NCI-H2081 treated with DMSO at 0.1 percent for 48 hours (cell line): ENCODE measurements at places on chromosomes 1 and 21.
A peak's percentile ranks its signal among the peaks of the same experiment; 100 is the strongest.

DNA sequence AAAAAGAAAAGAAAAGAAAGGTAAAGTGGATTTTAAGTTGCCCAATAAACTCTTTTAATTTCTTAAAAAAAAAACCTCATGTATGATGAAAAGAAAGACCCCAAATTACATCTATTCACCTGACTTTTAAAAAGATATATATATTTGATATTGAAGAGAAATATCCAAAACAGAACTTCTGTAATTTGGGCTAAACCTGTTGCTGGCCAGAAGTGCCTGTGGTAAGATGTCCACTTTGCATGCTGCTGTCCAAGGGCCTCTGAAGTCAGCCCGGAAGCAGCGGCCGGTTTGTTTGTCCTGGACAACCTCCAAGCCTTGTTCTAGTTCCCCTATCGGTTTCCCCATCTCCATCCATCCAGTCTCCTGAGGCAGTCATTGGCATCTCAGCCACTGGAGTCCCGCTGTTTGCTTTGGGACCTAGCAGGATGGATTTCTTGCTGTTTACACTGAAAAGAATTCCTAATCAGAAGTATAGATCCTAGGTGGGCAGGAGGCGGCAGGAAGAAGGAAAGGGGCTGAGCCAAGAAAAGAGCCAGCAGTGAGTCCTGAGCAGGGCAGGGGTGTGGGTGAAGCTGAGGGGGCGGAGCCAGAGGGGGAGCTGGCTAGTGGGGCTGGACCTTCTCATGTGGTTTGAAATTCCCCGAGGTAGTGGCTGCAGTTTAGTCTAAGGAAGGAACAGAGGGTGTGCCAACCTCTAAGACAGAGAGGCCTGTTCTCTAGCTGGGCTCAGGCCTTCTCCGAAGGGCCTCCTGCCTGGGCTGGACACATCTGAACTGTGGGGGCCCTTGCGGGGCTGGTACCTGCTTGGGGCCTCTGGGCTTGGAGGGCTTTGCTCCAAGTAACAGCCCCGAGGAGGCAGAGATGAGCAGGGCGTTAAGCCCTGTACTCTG lies 3.3 kb downstream of the NCMAP start:
- no peak for DNase-seq

DNA sequence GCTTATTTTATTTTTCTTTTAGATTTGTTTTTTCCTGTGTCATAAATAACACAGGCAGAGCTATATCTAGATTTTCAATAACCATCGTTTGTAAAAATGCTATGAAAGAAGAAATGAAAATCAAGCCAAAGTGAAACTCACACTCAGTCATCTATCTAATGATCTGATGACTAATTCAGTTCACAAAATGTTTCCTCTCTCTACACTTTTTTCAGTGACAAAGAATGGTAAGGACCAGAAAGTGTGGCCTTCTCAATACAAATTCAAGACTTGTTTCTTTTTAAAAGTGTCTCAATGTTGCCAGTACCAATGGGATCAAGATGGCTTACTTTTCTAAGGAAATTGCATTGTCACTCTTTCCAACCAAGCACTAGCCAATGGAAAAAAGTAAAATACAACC lies 282.8 kb upstream of the PKN2 start:
- no peak for DNase-seq

DNA sequence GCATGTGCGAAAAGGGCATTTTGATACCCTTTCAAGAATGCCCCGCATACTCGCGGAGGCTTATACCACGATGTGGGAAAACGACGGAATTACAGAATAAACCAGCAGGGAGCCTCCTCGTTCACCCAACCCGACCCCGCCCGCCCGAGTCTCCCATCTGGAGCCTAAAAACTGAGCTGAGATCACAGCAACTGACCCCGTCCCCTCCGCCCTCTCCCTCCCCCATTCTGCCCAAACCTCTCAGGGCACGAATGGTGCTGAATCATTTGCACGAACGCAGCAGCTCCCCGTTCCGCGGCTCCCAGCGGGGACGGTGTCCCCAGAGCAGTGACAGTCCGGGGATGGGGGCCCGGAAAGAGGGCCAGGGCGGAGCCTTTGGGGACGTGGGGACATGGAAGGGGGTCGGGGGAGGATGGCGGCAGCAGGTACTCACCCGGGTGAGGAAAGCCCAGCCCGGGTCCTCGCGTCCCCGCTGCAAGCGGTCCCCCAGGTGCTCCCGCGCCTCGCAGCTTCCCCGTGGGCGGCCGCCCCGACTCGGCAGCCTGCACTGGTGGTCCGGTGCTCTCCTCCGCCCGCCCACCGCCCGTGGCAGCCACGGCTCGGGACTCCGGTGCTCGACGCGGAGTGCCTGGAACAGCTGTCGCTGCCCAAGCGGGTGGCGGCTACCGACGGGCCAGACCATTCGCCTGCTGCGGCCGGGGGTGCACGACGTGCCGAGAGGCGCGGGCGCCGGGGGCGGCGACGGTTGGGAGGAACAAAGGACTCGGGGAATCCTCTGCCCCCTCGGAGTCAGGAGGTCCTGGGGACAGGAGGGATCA lies at the start of gene TTLL7:
TTLL7 (minus strand) TSS at position 635 of the 818 bp plus-strand sequence. CDS start 46,921 bp downstream, outside the sequence.
- DNase-seq, result peak; percentile 74

- DNase-seq, result no peak
Observed at GRCh38 chr1:175758601-175759000, 15.2 kb upstream of the TNR start.

DNA sequence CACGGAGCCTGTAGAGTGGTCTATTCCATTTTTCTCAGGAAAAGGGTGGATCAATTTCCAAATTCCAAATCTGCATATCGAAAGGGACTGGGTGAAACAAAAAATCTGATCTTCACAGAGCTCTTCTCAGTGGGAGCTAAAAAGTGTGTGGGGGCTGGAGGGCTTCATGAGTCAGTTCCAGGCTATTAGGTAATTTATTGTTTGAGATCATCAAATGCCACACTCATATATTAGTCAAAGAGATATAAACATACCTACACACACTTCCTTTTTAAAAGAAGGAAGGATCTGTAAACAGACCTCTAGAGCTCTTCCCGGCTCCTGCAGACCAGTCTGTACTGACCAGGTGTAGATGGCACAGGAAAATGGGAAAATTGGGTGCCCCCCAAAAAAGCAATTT lies 175.4 kb downstream of the ZBTB18 start:
- no peak for DNase-seq

- no peak for DNase-seq
Observed at GRCh38 chr1:74583397-74583796, 71.0 kb upstream of the LRRC53 start.

- DNase-seq, result peak; percentile 12
Observed at GRCh38 chr21:44911384-44912157, 9.1 kb downstream of the ITGB2 start.

DNA sequence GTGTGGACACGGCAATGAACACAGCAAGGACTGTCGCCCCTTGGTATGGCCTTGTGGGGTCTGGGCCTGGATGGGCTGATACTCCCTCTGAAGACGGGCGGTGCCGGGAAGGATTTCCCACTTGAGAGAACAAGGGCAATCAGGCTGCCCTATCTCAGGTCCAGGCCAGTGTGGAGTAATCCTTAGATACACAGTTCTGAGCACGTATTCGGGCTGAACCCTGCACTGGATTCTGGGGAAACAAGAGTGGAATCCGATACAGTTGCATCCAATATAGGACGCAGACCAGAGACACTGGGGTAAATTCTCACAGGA lies 177.7 kb downstream of the TRABD2B start:
- DNase-seq, result no peak

DNA sequence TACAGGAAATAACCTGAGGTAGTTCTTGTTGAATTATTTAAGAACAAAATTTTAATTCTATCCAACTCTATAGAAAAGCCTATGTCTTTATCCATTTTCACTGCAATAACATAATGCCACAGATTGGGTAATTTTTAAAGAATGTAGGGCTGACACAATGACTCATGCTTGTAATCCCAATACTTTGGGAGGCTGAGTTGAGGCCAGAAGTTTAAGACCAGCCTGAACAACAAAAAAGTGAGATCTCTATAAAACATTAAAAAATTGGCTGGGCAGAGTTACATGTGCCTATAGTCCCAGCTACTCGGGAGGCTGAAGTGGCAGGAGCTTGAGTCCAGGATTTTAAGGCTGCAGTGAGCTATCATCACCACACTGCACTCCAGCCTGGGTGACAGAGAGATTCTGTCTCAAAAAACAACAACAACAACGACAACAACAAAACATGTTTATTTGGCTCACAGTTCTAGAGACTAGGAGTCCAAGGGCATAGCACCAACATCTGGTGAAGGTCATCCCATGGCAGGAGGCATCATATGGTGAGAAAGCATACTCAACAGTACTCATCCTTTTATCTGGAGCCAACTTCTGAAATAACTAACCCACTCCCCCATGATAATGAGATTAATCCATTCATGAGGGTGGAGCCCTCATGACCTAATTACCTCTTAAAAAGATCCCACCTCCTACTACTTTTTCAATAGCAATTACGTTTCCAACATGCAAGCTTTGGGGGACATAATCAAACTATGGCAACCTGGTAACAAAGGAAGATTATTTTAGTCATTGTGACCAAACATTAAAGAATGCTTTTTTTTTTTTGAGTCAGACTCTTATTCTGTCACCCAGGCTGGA lies 59.6 kb downstream of the ABL2 start:
- DNase-seq, result no peak

DNA sequence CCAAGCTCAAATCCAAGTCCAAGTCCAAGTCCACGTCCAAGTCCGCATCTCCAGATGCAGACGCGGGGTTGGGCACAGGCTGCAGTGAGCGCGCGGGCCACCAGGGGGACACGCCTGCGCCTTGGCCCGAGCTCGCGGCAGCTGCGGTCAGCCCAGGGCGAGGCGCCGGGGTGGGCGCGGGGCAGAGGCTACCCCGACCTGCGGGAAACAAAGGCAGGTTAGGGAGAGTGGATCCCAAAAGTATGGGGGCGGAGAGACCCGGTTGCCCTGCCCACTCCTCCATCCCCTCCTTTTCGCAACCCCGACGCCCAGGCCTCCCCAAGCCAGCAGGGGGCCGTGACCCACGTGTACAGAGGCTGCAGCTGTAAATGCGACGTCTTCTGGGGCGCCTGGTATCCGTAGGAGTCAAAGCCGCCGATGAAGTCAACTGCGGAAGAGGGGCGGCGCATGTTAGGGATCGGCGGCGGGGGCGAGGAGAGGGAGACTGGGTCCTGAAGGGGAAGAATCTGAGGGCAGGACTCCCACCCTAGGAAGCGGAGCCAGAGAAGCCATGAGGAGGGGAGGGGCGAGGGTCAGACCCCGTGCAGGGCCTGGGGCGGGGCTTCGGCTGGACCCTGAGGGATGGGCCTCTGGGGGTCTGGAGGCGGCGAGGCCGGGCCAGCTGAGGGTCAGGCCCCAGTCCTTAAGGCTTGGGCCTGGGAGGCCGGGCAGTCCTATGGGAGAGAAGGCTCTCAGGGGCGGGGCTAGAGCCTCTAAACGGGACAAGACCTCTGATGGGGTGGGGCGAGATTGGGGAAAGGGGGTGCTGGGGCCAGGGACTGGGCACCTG lies 58.0 kb downstream of the NKAIN1 start:
- no peak for DNase-seq

DNA sequence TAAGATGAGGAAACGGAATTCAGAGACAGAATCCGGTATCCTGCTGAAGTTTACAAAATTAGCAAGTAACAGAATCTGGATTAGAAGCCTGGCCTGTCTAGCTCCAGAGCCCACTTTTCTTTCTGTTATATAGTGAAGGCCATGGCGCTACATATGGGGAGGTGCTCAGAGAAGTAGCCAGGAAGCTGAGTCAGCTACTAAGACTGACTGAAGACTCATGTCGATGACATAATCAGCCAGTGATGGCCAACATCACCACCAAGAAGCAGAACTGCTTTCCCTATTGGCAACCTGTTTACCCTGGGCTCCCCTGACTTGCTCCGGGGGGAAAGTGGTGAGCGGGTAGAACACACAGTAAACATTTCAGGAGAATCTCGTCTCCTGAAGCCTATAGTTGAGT lies 18.8 kb downstream of the LRRC52 start:
- DNase-seq, result no peak

DNA sequence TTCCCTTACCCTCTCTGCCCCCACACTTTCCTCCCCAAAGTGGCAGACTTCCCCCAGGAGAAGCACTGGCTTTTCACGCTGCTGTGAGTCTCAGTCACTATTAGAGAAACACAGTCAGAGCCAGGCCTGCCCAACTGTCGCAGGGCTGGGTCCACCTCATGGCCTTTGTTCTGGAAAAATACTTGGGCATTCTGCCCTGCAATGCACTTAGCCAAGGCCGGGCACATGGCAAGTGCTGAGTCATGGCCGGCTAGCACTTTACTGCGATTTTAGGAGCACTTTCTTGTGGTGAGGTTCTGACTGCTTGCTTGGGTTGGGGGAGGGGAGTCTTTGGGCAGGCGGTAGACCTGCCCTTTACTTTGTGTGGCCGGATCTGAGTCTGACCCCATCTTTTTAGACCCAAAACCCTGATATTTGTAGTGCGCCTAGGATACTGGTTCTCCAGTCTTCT lies 7.7 kb downstream of the EPHX1 start:
- no peak for DNase-seq

DNA sequence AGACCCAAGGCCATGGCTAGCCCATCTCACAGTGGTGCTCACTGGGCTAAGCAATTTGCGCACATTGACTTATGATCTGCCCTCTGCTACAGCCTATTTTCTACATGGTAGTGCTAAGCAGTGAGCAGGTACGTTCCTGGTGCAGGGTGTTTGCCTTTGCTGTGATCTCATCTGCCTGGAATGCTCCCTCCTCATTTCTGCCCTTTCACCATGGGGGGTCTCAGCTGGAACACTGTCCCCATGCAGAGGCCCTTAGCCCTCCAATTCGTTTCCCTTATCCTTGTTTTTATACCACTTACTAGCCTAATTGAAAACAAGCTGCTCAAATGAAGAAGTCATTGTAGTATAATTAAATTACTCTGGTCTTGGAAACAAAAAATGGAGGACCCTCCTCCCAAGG lies 2.0 kb upstream of the B3GALT5 start:
- DNase-seq, result no peak

DNA sequence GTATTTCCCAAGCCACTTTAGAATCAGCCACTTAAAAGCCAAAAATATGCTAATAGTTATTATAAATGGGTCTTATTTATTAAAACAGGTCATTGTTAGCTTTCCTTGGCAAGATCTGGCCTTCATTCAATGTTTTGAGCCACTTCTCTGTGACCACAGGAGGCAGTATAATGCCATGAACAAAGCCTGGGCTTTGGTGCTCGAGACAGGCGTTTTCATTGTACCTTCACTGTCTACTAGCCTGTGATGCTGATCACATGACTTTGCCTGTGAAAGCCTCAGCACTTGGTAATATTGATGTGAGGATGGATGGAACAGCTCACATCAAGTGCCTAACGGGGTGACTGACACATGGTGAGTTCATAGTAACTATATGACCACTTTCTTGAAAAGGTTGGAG lies 217.0 kb downstream of the RWDD3 start:
- no peak for DNase-seq

GRCh38 chr21:10639123-10639522 lies 117.7 kb downstream of the TPTE start:
- DNase-seq, result no peak

- no peak for DNase-seq
Observed at GRCh38 chr1:38093569-38094520, 47.3 kb upstream of the POU3F1 start.
